Testis (tissue), 5 donors: ENCODE measurements at places on chromosomes 4 and X. TPM values are rescaled to one million over a fixed set of nuclear protein-coding genes. Genes with fewer than 3 reads are reported as not detected.

NR3C2 gene
- total RNA-seq: 19.9 TPM

CPZ gene
- 10.2 TPM for total RNA-seq

ARHGEF38 gene
- total RNA-seq: 0.08 TPM

NIPAL1 gene
- 3.2 TPM for total RNA-seq

ZFYVE28 gene
- 55.3 TPM for total RNA-seq

CXorf49B gene
- total RNA-seq: 6.9 TPM

GRID2 gene
- total RNA-seq: 32.7 TPM

HSPA4L gene
- 53.1 TPM for total RNA-seq

OCIAD2 gene
- total RNA-seq: 15.9 TPM

F8A2 gene
- not detected for total RNA-seq

MAGEB6 gene
- 5.6 TPM for total RNA-seq

IQCM gene
- 10.7 TPM for total RNA-seq

CCDC160 gene
- total RNA-seq: 0.99 TPM

PRDM8 gene
- total RNA-seq: 3.9 TPM

ABRAXAS1 gene
- 22.7 TPM for total RNA-seq

ETDA gene
- not detected for total RNA-seq

DNA sequence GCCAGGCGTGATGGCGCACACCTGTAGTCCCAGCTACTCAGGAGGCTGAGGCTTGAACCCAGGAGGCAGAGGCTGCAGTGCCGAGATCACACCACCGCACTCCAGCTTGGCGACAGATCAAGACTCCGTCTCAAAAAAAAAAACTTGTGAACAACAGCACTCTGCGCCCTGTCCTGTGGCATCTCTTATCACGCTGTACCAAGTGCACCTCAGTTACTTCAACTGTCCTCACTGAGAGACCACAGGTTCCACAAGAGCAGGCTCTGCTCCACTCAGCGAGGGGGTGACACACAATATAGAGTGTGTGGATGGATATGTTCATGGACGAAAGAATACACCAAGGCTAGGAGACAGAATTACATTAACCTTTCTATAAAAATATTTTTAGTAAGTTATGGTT is 49.3 kb downstream of the ADGRA3 start:
- H3K4me1 ChIP-seq: no peaks in the 10 kb centered on the region
- H3K4me3 ChIP-seq: no peak overlapping the region
- H3K36me3 ChIP-seq: no peaks in the 10 kb centered on the region
- no peaks in the 10 kb centered on the region for H3K27me3 ChIP-seq

GRCh38 chrX:100353326-100353725 is 56.7 kb downstream of the PCDH19 start:
- no peaks in the 10 kb centered on the region for H3K36me3 ChIP-seq
- no peak overlapping the region for H3K27ac ChIP-seq
- H3K4me3 ChIP-seq: no peak overlapping the region
- DNase-seq: no peak
- H3K27me3 ChIP-seq: no peaks in the 10 kb centered on the region
- H3K4me1 ChIP-seq: no peaks in the 10 kb centered on the region

DNA sequence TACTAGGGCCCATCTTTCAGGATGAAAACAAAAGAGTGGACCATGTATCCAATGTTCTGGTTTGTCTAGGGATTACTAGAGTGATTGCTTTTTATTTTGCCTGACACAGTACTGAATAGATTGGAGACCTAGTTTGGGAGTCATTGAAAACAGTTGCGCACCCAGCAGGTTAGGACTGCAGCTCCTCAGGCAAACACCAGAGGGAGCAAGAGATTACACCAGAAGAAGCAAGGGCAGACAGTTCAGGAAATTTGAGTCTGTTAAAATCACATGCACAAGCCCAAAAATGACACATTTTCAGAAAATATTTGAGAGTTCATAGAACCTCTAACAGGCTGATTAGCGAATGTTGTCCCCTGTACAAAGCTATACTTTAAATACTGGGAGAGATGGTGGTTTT is 55.6 kb downstream of the CYLC1 start:
- H3K27me3 ChIP-seq: no peaks in the 10 kb centered on the region
- no peak for DNase-seq
- H3K36me3 ChIP-seq: no peaks in the 10 kb centered on the region
- no peak overlapping the region for H3K27ac ChIP-seq
- no peaks in the 10 kb centered on the region for H3K4me1 ChIP-seq

DNA sequence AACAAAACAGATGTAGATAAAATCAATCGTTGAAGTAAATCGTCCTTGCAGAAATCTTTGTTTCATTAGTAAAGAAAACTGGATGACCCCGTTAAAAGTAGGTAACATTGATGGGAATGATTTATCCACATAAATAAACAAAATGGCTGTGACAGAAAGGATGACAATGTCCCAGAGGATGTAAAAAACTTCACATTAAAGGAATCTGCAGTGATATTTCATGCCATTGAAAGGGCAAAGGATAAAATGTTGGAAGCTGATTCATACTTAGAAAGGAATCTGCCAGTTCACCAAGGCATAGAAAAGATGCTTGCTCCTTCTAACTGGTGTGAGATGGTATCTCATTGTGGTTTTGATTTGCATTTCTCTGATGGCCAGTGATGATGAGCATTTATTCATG is 24.2 kb upstream of the EPGN start:
- no peak overlapping the region for H3K27ac ChIP-seq
- no peaks in the 10 kb centered on the region for H3K27me3 ChIP-seq
- no peaks in the 10 kb centered on the region for H3K4me1 ChIP-seq
- no peaks in the 10 kb centered on the region for H3K36me3 ChIP-seq

GRCh38 chr4:119816473-119816872 is 187.9 kb upstream of the PDE5A start:
- no peaks in the 10 kb centered on the region for H3K4me1 ChIP-seq
- no peak overlapping the region for H3K27ac ChIP-seq
- H3K36me3 ChIP-seq: no peaks in the 10 kb centered on the region
- no peak for DNase-seq

- peak overlapping the region; percentile 18 for H3K27ac ChIP-seq
- no peak for DNase-seq
- H3K4me3 ChIP-seq: no peak overlapping the region
- H3K36me3 ChIP-seq: no peaks in the 10 kb centered on the region
Measured at GRCh38 chr4:74953647-74954046, 20.7 kb downstream of the PARM1 start.

GRCh38 chr4:160894809-160895208 is 1269.0 kb downstream of the FSTL5 start:
- no peak for DNase-seq
- no peaks in the 10 kb centered on the region for H3K4me1 ChIP-seq
- no peak overlapping the region for H3K27ac ChIP-seq
- no peak overlapping the region for H3K4me3 ChIP-seq
- no peaks in the 10 kb centered on the region for H3K36me3 ChIP-seq

GRCh38 chrX:31603411-31604120 is 531.7 kb upstream of the FTHL17 start:
- no peaks in the 10 kb centered on the region for H3K4me1 ChIP-seq
- DNase-seq: no peak
- H3K36me3 ChIP-seq: no peaks in the 10 kb centered on the region
- H3K4me3 ChIP-seq: no peak overlapping the region
- H3K27me3 ChIP-seq: no peaks in the 10 kb centered on the region

DNA sequence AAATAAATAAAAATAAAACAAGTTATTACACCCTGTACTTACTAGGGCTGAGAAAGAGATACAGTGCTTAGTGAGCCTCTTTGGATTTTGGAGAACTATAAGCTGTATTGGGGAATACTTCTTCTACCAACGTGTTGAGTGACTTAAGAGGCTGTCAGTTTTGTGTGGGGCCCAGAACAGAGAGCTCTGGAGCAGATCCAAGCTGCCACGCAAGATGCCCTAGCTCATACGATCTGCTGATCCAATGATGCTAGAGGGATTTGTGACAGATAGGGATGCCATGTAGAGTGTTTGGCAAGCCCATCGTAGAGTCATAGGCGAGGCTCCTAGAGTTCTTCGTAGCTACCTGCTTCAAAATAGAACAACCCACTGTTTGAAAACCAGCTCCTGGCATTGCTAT is 60.3 kb upstream of the KLF3 start:
- no peak overlapping the region for H3K27ac ChIP-seq
- H3K27me3 ChIP-seq: no peaks in the 10 kb centered on the region
- no peak for DNase-seq
- no peaks in the 10 kb centered on the region for H3K4me1 ChIP-seq
- no peak overlapping the region for H3K4me3 ChIP-seq
- no peaks in the 10 kb centered on the region for H3K36me3 ChIP-seq

- no peak overlapping the region for H3K27ac ChIP-seq
- DNase-seq: no peak
- H3K4me3 ChIP-seq: no peak overlapping the region
Measured at GRCh38 chr4:42671431-42672194, 14.7 kb upstream of the ATP8A1 start.

DNA sequence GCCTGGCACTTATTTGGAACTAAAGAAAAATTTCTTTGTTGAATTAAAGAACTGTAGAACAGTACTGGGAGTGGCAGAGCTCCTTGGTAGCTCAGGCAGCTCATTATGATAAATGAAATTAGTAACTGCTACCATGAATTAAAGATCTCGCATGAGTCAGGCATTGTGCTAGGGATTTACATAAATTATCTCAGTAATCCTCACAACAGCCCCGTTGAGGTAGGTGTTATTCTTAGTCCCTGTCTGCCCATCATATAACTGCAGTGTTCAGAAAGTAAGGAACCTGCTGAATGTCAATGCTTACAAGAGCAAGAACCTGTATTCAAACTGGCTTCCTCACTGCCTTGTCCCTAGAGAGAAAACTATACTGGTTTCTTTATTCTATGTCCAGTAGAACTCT is 108.3 kb downstream of the NLGN4X start:
- no peak overlapping the region for H3K4me3 ChIP-seq
- no peak overlapping the region for H3K27ac ChIP-seq
- H3K36me3 ChIP-seq: no peaks in the 10 kb centered on the region
- no peak for DNase-seq
- no peaks in the 10 kb centered on the region for H3K27me3 ChIP-seq

DNA sequence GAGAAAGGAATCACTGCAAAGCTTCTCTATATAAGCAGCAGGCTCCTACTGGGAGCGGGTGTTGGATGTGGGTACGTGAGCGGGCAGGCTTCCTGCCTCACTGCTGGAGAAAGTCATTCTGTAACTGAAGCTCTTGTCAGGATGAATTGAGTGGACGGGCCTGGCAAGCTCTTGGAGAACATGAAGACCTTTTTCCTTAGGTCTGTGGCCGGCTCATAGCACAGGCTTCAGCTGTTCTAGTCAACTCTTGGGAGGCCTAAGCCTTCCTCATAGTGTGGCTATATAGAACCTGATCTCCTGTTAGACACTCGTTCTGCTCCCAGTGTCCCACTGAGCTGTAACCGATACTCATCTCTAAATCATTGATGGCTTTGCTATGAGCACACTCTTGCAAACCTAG is 108.2 kb upstream of the GPC4 start:
- no peaks in the 10 kb centered on the region for H3K36me3 ChIP-seq
- H3K27me3 ChIP-seq: no peaks in the 10 kb centered on the region
- H3K4me1 ChIP-seq: no peaks in the 10 kb centered on the region
- H3K27ac ChIP-seq: no peak overlapping the region
- no peak for DNase-seq
- no peak overlapping the region for H3K4me3 ChIP-seq

DNA sequence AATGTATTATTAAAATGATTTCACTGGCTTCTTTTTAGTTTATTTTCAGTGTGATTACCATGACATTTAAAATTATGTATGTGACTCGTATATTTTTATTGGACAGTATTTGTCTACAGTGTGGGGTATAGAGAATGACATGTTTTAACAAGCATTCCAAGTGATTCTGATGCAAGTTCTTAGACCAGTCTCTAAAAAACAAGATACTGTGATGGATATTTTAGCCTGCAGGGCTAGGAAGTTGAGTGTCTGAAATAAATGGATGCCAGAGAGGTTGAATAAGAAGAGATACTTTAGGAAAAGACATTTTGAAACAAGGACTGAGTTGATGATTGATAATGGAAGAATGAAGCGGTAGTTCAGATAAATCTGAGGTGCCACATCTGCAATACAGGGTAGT is 3.5 kb upstream of the MAD2L1 start:
- no peak overlapping the region for H3K27ac ChIP-seq
- no peaks in the 10 kb centered on the region for H3K27me3 ChIP-seq
- H3K36me3 ChIP-seq: no peaks in the 10 kb centered on the region
- DNase-seq: no peak
- H3K4me1 ChIP-seq: peaks cover 3% of the 10 kb centered on the region

GRCh38 chr4:168551945-168552695 is 55.3 kb downstream of the PALLD start:
- H3K4me3 ChIP-seq: no peak overlapping the region
- no peak overlapping the region for H3K27ac ChIP-seq
- H3K27me3 ChIP-seq: no peaks in the 10 kb centered on the region
- H3K36me3 ChIP-seq: no peaks in the 10 kb centered on the region

- no peak overlapping the region for H3K27ac ChIP-seq
- H3K4me3 ChIP-seq: no peak overlapping the region
- H3K4me1 ChIP-seq: no peaks in the 10 kb centered on the region
- peak; percentile 17 for DNase-seq
- no peaks in the 10 kb centered on the region for H3K36me3 ChIP-seq
- H3K27me3 ChIP-seq: no peaks in the 10 kb centered on the region
Measured at GRCh38 chrX:40434947-40435346, 145.8 kb upstream of the ATP6AP2 start.

- H3K27ac ChIP-seq: no peak overlapping the region
- H3K36me3 ChIP-seq: no peaks in the 10 kb centered on the region
- H3K4me1 ChIP-seq: no peaks in the 10 kb centered on the region
- DNase-seq: peak; percentile 27
- no peak overlapping the region for H3K4me3 ChIP-seq
- no peaks in the 10 kb centered on the region for H3K27me3 ChIP-seq
Measured at GRCh38 chrX:11944501-11944900, 186.5 kb downstream of the MSL3 start.

- H3K27me3 ChIP-seq: no peaks in the 10 kb centered on the region
- H3K4me3 ChIP-seq: no peak overlapping the region
- H3K4me1 ChIP-seq: no peaks in the 10 kb centered on the region
- peak overlapping the region; percentile 11 for H3K27ac ChIP-seq
- DNase-seq: no peak
Measured at GRCh38 chr4:168723020-168723419, 226.2 kb downstream of the PALLD start.

GRCh38 chrX:44705817-44706551 is 137.8 kb upstream of the DUSP21 start:
- H3K27ac ChIP-seq: no peak overlapping the region
- no peak overlapping the region for H3K4me3 ChIP-seq
- no peaks in the 10 kb centered on the region for H3K27me3 ChIP-seq
- H3K4me1 ChIP-seq: no peaks in the 10 kb centered on the region
- no peak for DNase-seq

DNA sequence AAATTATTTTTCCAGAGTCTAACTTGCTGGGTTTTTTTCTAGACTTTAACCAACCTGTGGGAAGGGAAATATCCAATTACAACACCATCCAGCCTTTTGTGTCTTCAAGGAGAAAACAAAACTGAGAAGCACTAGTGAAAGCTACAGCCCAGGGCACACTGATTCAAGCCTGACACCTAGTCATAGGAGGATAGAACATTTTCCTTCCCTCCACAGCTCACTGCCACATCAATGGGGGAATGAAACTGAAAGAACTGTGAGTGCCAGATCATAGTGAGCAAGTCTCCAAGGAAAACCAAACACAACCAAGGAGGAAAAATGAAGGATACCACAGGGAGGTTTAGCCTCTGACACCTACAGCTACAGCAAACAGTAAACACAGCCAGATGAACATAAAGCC is 43.3 kb upstream of the MAGEA8 start:
- DNase-seq: no peak
- no peaks in the 10 kb centered on the region for H3K36me3 ChIP-seq
- no peaks in the 10 kb centered on the region for H3K4me1 ChIP-seq

- H3K4me3 ChIP-seq: no peak overlapping the region
- no peaks in the 10 kb centered on the region for H3K36me3 ChIP-seq
- no peak overlapping the region for H3K27ac ChIP-seq
- no peaks in the 10 kb centered on the region for H3K27me3 ChIP-seq
Measured at GRCh38 chr4:94605241-94605805, 152.4 kb upstream of the BMPR1B start.

- DNase-seq: no peak
- no peaks in the 10 kb centered on the region for H3K4me1 ChIP-seq
- no peaks in the 10 kb centered on the region for H3K36me3 ChIP-seq
Measured at GRCh38 chr4:5611750-5612149, 96.6 kb downstream of the EVC2 start.
